Activated CD4-positive, alpha-beta T cell treated with anti-CD3 and anti-CD28 coated beads, Interleukin-2, amount 50 U/mL, for 1 hour (primary cell): ENCODE measurements at places on chromosomes 12 and 14.

GRCh38 chr14:41718477-41719166, 111.9 kb downstream of the LRFN5 start:
- no peak for DNase-seq

GRCh38 chr12:126668961-126669360, 1598.0 kb upstream of the TMEM132C start:
- no peak for DNase-seq

DNA sequence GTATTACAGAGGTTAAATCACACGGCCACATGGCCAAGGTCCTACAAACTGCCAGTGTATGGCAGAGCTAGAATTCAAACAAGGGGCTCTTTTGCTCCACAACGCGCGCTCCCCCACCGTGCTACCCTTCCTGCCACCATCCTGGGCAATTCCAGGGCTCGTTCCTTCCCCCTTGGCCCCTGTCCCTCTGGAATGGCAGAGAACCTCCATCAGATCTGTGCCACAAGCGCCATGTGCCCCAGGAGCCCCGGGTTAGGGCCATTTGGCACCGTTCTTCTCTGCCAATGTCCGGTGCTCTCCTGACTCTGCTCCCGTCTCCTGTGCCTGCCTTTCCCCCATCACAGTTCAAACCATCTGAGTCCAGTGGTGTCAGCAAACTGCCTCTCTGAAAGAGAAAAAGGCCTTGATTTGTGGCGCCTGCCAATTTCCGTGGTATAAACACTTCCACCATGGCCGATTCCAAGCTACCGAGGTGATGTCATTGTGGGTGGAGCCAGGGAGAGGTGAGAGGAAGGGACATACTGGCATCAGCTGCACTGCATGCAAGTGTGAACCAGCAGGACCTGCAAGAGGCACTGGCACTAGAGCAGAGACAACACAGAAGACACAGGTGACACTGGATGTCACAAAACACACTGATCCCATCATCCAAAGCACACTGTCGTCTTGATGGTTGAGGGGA, 163.1 kb downstream of the CALM1 start:
- DNase-seq: no peak

GRCh38 chr14:68781161-68782021, 11.5 kb downstream of the ZFP36L1 start:
- DNase-seq: peak; percentile 68

DNA sequence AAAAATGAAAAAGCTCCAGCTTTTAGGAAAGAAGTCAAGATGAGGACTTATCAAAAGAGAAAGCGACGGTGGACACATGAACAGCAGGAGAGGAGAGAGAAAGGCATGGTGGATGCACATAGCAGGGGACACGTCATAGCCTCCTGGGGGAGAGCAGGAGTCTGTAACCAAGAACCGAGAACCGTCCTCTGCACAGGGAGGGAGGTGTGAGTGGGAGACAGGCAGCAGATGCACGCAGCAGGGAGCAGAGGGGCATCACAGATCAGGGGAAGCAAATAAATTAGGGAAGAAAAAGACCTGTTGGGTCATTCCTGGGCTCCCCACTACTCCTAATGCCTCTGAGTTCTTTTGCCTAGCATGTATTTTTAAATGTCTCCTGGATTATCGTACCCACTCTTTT, 138.1 kb upstream of the RMST start:
- DNase-seq: no peak

GRCh38 chr12:90037740-90038139, 329.1 kb upstream of the ATP2B1 start:
- DNase-seq: no peak

GRCh38 chr12:110720516-110720915, 22.2 kb downstream of the PPP1CC start:
- DNase-seq: no peak

DNA sequence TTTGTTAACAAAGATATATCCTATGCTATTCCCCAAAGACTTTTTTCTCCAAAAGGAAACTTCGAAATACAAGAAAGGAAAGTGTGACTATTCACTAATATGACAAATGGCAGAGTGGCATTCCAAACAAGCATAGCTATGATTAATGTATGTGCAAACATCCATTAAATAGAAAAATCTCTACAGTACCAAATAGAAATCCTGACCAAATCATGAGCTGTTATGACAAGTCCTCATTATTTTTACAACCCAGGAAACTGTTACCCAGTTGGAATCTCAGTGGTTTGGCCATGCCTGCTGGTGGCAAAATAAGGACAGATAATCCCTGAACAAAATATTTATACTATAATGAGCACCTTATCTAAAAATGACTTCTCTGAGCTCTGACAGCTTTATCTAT, 202.1 kb downstream of the SEC23A start:
- DNase-seq: no peak

DNA sequence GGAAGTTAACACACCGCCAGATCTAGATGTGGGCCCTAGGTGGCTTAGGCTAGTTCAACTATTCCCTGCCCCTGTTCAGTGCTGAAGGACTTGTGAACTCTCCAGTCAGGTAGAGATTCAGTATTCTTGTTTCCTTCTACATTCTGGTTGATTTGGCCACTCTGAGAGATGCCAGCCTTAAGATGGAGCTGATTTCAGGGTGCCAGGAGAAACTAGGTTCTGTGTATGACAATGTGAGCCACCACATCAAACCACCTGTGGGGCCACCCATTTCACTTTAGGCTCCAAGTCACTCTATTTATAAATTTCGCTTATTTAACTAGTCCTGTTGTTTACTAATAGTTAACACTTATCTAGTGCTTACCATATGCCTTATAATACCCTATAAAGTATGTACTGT, 26.0 kb downstream of the FRMD6 start:
- no peak for DNase-seq

GRCh38 chr12:86787419-86787818, 531.2 kb upstream of the MGAT4C start:
- DNase-seq: no peak

DNA sequence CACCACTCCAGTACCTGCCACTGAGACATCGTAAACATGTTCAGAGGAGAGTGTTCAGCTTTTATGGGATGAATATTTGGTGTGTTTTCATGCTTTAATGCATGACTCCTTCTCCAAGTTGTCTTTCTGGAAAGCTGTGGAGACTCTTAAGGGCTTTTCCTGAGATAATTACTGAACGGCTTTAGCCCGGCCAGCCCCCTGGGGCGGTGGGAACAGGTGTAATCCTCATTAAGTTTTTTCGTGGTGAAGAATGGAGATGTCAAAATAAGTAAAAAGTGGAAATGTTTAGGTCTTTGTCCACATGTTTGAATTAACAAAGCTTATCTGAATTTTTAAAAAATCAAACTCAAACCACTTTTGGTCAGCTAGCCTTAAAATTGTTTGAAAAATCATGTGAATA, 1.5 kb downstream of the SYNE2 start:
- no peak for DNase-seq

DNA sequence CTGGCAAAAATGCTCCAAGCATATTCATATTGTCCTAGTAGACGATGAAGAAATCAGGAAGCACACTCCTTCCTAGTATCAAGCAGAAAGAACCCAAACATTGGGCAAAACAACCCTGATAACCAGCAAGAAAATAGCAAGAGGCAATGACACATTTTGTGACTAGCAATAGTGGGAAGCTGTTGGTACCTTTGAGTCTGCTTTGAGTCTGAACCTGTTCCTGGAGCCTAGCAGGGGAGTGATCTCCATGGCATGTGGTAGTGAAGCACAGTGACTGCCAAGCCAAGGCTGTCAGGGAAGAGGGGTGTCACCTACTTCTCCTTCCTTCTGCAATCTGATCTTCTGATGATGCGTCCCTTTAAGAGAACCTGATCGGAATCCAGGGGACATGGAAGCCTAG, 533.9 kb downstream of the VRK1 start:
- DNase-seq: no peak

DNA sequence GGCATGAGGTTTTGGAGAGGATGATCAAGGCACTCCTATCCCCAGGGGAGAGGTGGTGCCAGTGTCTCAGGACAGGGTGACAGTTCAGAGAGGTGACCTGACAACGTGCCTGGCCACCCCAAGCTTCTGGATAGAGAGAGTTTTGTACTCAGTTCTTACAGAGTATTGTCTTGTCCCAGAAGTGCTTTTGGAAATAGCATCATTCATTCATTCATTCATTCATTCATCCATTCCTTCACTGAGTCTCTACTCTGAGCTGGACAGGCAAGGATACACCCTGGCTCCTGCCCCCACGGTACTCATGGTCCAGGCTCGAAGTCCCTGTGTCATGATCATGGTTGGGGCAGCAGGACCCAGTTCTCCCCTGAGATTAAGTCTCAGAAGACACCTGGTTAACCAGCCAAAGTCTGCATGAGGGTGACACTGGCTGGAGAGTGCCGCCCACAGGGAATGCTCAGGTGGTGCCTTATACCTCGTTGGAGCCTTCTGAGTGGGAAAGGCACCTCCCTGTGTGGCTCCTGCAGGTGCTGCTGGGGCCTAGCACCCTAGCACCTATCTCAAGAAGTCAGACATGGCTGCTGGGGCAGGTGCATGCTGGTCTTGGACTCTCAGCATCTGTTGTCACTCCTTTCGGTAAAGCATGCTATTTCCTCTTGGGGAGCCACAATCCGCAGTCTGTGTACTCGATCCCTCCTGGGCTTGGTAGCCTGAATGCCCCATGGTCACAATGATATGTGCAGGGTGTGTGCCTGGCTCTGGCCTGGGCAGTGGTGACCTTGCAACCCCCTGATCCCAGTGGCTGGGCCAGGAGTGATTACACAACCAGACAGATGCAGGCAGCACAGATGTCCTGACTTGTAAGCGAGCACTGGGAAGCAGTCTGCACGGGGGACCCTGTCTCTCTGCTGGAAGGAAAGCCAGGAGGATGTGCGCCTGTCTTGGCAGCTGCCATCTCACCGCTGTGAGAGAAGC, 57.8 kb downstream of the C14orf132 start:
- no peak for DNase-seq

GRCh38 chr14:74526854-74527585, 33.5 kb downstream of the ISCA2 start:
- no peak for DNase-seq

DNA sequence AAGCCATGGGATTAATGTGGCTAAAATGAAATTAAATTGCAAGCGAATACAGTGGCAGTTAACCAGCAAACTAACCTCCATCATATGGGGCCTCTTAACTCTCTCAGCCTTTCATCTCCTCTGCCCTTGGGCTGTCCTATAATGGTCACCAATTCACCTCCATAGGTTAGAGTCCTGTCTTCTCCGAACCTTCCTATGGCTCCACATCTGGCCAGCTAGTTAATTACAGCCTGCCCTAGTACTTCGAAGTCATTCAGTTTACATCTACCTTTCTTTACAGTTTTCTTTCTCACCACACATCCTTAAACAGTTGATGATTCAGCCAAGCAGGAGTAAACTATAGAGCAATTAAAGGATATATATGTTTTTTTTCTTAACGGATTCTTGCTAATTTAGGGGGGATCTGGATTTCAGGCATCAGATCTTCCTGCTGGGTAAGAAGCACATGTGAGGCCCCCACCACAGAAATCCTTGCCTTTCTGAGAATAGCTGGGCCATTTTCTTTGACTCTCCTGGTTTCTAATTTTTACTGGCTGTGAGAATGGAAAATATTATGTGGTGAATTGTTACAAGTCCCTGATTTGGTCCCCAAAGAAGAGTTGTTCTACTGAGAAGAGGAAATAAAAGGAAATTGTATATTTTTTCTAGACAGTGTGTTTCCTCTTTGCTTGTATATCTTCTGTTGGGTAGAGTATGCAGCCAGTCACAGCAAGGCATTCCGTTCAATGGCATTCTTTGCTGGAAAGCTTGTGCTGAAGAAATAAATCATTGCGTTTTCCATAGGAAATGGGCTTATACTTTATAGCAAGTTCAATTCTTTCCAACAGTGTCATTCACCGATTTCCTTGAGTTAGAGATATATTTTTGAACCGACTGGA, 16.7 kb downstream of the HMGA2 start:
- DNase-seq: no peak

GRCh38 chr12:27666510-27666909, 29.7 kb upstream of the REP15 start:
- no peak for DNase-seq

GRCh38 chr14:50027816-50028215, 88.6 kb downstream of the VCPKMT start:
- DNase-seq: no peak

DNA sequence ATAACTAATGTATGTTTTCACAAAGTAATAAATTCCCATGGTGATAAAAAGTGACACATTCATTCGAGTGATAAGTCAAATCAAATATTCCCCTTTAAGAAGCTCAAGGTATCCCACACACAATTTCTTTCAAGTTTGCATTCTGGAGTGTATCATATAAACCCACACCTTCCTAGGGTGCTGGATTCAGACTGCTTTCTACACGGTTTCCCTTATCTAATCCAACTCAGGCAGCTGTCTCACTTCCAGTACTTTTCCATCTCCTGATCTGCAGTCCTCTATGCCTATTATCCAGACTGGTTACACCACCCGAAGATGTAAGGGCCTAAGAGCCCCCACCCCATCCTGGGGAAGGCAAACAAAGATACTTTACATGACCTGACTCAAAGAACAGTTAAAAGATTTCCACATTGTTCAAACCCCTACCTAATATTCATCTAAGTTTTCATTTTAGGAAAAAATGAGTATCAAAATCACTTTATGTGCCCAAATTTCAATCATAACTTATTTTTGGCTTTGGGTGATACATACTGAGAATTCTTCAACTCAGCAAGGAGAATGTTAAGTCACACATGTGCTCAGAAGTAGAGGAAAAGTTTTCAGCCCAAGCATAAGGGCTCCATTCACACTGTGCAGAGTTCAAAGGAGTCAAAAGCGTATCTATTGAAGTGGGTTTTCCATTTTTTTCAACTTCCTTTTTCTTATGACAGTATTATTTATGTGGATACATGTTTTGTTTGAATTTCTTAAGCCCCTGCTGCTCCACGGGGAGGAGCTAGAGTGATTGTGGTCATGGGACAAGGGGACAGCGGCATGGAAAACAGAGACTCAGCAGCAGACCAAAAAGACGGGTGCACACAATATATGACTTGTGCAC, 41.8 kb downstream of the CORO1C start:
- peak; percentile 17 for DNase-seq

DNA sequence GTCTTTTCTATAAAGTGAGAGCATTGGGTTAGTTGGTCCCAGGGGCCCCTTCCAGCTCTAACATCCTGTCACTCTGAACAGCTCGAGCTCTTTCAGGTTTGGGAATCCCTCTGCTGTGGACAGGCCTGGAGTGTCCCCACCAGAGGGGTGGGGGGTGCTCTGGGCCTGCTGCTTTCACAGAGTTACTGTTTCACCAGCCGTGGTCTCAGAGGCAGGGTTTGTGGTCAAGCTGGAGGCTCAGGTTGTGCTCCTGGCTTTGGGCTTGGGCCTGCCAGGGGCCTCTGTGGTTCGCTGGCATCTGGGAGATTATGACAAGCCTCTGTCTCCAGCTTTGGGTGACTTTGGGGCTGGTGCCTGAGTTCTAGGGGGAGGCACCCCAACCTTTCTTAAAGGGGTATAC, 59.6 kb downstream of the FBXL14 start:
- DNase-seq: no peak

GRCh38 chr14:45249856-45250575, 3.0 kb downstream of the MIS18BP1 start:
- no peak for DNase-seq

DNA sequence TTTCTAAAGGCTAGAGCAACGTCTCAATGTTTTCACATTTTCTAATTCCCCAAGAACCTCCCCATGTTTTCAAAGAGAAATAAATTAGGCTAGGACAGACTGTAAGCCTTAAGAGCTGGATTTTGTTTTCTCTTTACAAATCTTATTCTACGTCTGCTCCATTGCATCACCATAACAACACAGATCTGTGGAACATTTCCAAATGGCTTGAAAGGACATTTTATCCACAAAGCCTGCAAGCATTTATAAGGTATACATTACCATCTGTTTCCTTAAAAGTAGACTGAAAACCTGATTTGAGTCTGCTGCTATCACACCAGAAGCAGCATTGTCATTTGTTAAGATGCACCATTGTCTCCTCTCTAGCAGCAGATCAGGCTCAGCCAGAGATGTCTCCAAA, 115.3 kb upstream of the PLEKHA5 start:
- no peak for DNase-seq
